ENCODE measurements at places on chromosomes 13 and 19.

DNA sequence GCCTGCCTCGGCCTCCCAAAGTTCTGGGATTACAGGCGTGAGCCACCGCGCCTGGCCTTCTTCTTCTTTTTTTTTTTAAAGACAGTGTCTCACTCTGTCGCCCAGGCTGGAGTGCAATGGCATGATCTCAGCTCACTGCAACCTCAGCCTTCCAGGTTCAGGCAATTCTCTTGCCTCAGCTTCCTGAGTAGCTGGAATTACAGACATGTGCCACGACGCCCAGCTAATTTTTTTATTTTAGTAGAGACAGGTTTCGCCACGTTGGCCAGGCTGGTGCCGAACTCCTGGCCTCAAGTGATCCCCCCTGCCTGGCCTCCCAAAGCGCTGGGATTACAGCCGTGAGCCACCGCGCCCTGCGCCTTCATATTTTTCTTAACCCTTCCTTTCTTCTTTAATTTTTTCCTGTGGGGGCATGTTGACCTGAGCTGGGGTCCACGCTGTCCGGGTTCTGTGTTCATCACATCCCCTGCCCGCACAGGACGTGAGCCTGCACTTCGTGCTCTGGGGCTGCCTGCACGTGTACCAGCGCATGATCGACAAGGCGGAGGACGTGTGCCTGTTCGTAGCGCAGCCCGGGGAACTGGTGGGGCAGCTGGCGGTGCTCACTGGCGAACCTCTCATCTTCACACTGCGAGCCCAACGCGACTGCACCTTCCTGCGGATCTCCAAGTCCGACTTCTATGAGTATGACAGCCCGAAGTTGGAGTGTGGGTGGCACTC lies 14.1 kb downstream of the PNPLA6 start:
- DNase-seq, result no peak

- DNase-seq, result no peak
These were observed 204.0 kb upstream of the TSHZ3 start for GRCh38 chr19:31553112-31553845.

GRCh38 chr13:113597391-113598080 lies 13.0 kb downstream of the TFDP1 start:
- no peak for DNase-seq

- DNase-seq, result no peak
These were observed 124.9 kb upstream of the UBL3 start for GRCh38 chr13:29975283-29975682.

GRCh38 chr19:16066611-16067104 lies 9.6 kb upstream of the TPM4 start:
- no peak for DNase-seq

DNA sequence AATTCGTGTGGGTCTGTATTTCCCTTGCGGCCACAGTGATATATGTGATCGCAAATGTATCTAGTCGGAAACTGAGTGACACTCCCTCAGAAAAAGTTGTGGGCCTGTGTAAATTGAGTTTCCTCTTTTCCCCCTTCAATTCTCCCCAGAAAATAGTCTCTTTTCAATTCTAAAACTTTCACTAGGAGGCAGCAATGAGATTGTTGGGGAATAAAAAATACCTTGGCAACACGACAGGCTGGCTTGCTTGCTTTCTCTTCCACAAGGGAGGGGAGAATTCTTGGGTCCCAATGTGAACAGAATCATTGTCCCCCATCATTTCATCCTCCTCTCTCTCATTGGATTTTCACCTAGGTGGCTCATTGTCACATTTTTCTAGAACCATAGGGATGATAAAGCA lies 3.7 kb upstream of the SOX21 start:
- no peak for DNase-seq

All from NCI-H2029 treated with DMSO at 0.1 percent for 48 hours (cell line).